WTC11 (cell line): ENCODE measurements at places on chromosomes 3 and 15.
A peak's percentile ranks its signal among the peaks of the same experiment; 100 is the strongest.

GRCh38 chr3:182618981-182619591 is 174.2 kb upstream of the ATP11B start:
- H3K36me3 ChIP-seq = no peaks in the 10 kb centered on the region
- no peaks in the 10 kb centered on the region for H3K27me3 ChIP-seq
- no peak for DNase-seq
- no peak overlapping the region for H3K27ac ChIP-seq
- H3K4me1 ChIP-seq = peaks cover 41% of the 10 kb centered on the region

- H3K4me1 ChIP-seq = peaks cover 23% of the 10 kb centered on the region
- 0 out of 2 replicates have a peak, but pooled peaks cover 7% of the 10 kb centered on the region for H3K36me3 ChIP-seq
- H3K27me3 ChIP-seq = no peaks in the 10 kb centered on the region
- no peak for DNase-seq
- H3K27ac ChIP-seq = 0 out of 2 replicates have a peak overlapping the region, but pooled peaks have one; percentile 28
- H3K4me3 ChIP-seq = no peak overlapping the region
These were observed 2.7 kb downstream of the ZNF654 start for GRCh38 chr3:88061746-88062145.

- H3K27ac ChIP-seq = no peak overlapping the region
- H3K36me3 ChIP-seq = peaks cover 4% of the 10 kb centered on the region; the same call in 1 of the 2 replicates
- H3K27me3 ChIP-seq = peaks cover 57% of the 10 kb centered on the region
- DNase-seq = no peak
- H3K4me3 ChIP-seq = no peak overlapping the region
- peaks cover 18% of the 10 kb centered on the region for H3K4me1 ChIP-seq
These were observed 14.0 kb upstream of the TOPBP1 start for GRCh38 chr3:133675631-133676335.

- H3K4me3 ChIP-seq = no peak overlapping the region
- no peak for DNase-seq
- no peaks in the 10 kb centered on the region for H3K27me3 ChIP-seq
- H3K36me3 ChIP-seq = peaks cover 12% of the 10 kb centered on the region
These were observed 52.6 kb downstream of the ERC2 start for GRCh38 chr3:56415652-56416051.

GRCh38 chr3:90052425-90052950 is 945.1 kb downstream of the EPHA3 start:
- no peak for DNase-seq
- H3K36me3 ChIP-seq = peaks cover 14% of the 10 kb centered on the region
- H3K27me3 ChIP-seq = 0 out of 2 replicates have a peak, but pooled peaks cover 2% of the 10 kb centered on the region
- no peak overlapping the region for H3K27ac ChIP-seq
- H3K4me3 ChIP-seq = no peak overlapping the region
